ENCODE measurements at places on chromosomes 1 and 21.

DNA sequence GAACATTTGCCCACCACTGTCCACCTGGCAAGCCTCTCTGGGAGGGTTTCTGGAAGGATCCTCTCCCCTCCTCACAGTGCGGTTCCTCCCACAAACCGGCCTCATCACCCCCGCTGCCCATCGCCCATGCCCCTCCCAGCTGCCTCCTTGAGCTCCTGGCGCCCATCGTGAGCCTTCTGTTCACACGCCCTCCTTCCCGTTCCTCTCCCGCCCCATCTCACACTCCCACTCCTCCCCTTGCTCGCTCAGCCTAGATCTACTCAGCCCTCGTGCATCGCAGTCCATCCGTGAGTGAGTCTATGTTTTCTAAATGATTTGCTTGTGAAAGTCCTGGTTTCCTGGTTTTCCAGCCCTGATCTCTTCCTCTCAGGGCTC, 119.1 kb upstream of the C1orf174 start:
- no peak for DNase-seq

- DNase-seq = no peak
Observed at GRCh38 chr1:109765483-109765815, 1.7 kb upstream of the EPS8L3 start.

- DNase-seq = peak; percentile 65
Observed at GRCh38 chr1:159177272-159177907, 6.0 kb downstream of the CADM3 start.

DNA sequence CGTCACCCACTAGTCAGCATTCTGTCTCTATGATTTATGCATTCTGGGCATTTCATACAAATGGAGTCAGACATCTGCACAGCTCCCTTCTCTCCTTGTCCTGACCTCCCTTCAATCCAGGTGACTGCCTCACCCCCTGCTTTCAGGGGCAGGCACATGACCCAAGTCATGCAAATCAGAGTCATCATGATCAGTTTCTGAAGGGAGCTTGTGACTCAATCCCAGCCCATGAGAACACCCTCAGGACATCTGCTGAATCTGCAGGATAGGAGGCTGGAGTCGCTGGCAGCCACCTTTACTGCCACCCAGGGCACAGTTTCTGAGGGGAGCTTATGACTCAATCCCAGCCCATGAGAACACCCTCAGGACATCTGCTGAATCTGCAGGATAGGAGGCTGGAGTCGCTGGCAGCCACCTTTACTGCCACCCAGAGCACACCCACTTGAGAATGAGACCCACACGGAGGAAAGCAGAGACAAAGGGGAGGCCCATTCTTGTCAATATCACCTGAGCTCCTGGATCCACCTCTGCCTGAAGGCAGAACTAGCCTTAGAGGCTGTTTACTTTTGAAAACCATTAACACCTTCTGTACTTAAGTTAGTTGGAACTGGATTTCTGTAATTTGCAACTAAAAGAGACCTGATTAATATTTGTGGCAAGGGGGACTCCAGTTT, 62.3 kb upstream of the SLC25A33 start:
- DNase-seq = no peak

GRCh38 chr21:32448803-32449594, 36.5 kb downstream of the EVA1C start:
- DNase-seq = no peak

- DNase-seq = no peak
Observed at GRCh38 chr1:33369081-33369480, 48.2 kb upstream of the A3GALT2 start.

- DNase-seq = peak; percentile 32
Observed at GRCh38 chr1:230141021-230141648, 74.1 kb downstream of the GALNT2 start.

- DNase-seq = no peak
Observed at GRCh38 chr1:38029081-38029681, 16.6 kb downstream of the UTP11 start.

DNA sequence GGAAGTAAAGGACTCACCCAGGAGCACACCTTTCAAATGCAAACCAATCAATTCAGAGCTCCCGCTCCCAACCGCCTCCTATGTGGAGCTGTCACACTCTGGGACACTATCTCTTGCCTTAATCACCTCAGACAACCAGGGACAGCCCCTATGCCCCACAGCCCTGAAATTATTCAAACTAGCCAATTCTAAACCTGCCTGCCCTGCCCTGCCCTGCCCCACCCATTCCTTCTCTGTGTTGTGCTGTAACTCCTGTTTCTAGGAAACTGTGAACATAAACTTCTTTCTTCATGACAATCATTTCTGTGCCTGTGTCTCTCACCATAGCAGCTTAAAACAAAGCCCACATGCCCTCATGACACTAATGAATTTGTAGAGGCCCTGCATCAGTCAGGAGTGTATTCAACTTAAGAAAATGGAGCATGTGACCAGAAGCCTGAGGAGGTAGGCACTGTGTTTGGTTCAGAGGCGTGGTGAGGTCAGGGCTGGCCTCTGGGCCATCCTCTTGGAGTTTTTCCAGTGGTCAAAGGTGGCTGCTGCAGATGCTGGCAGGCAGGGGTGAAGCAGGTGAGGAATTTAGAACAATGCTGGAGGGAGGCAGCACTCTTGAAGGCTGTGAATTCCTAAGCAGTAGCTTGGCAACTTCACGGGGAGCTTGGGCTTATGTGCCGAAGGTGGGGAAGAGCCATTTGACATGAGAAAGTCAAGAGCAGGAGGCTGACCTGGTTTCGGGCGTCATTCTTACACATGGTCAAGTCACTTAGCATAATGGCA, 74.5 kb downstream of the RHOU start:
- DNase-seq = no peak

DNA sequence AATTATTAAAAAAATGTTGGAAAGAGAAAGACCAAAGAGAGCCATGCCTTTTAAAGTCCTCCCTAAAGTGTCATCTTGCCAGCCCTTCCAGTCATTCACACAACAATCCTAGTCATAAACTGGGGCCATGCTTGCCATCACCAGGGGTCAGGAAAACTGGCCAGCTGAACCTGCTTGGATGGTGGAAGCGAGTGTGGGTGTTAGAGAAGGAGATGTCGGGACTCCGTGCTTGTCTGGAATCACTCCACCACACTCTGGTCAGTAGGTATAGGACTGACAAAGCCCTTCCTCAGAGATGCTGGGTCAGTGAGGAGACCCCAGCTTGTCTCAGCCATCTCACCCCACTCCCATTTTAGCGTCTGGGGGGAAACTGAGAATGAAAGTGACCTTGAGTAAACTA, 3.3 kb upstream of the HAPLN2 start:
- DNase-seq = no peak

- DNase-seq = no peak
Observed at GRCh38 chr21:42708107-42708506, 54.7 kb downstream of the PDE9A start.

- no peak for DNase-seq
Observed at GRCh38 chr21:30689822-30690221, 28.8 kb downstream of the KRTAP21-3 start.

DNA sequence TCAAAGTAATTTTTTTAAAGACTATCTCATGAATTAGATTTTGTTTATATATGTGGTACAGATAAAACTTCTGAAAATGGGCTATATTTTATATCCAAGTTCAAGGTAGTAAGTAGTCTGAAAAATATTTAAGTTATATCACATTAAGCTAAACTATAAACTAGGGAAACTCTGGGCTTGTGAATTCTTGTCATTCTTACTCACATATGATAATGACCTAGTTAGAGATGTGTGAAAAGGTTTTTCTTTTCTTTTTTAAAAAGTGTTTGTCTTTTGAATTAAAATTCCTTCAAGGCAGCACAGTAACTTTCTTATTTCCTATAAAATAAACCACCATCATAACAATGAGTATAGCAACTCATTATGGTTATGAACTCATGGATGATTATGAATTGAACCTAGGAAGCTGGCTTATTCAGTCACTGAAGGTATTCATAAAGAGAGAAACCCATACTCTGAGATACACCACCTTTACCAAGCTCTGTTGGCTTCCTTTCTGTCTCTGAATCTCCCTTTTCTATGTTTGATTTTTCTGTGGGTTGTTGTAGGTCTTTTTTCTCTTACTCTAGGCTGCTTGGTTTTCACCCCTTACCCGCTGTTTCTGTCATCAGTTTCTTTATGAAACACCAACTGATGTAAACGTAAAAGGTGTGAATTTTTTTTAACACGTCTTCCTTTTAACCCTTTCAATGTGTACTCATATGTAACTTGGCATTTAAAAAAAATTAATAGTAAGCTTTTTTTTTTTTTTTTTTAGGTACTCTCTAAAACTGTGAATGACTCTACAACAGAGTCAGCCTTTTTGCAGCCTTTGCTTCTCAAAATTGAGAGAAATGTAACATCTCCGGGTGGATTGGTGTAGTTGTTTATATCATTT, 25.2 kb downstream of the IL12RB2 start:
- no peak for DNase-seq

DNA sequence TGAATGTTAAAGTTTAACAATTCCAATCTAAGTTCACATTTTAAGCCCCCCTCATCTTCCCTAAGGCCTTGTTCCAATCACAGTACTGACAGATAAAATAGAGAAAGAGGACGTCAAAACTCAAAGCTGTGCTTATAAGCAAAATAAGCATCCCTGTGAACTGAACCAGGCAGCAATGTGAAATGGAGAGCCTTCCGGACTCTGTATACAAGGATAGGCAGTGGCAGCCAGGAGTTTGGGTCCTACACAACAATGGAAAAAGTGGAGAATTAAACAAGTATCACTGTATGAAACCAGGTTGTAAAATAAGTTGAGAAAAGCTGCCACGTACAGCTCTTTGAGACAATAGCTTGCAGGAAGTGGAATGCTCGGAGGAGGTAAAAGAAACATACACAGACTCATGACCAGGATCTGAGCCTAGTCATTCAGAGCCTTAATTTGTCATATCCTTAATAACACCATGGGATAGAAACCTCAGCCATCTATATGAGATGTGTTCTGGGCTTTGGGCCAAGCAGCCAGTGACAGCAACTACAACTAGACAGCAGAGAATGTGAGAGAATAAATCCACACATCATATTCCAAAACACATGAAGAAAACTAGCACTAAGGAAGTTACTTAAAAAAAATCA, 55.2 kb upstream of the PALMD start:
- peak; percentile 29 for DNase-seq

GRCh38 chr1:230375780-230376179, 50.4 kb downstream of the PGBD5 start:
- DNase-seq = no peak

DNA sequence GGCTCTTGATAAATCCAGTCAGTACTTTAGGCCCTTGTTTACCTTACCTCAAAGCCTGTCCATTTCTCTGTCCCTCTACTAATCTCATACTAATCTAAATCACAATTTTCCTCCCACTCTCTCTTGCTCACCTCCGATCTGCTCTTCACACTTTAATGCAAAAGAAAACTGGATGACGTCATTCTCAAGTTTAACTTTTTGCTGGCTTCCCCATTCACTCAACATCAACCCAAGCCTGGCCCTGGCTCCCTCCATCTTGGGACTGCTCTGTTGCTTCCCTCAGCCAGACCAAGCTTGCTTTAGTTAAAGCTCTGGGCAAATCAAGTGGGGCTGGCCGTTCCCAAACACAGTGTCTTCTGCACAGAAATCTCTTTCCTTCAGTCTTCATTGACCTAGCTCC, 29.7 kb downstream of the COA6 start:
- no peak for DNase-seq

DNA sequence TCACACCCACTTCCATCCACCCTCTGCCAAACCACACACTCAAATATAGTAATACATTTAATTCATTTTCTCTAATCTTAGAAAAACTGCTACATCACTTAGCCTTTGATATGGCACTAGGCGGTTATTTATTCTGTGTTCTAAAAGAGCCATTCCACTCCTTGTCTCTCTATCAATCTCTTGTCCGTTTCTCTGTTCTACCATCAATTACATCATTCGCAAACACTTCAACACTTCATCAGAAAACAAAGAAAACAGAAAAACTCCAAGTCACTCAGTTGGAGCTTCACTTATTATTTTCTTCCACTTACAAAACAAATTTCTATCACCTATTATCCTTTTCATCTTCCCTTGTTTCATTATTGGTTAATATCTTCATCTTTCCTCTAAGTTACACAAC, 1523.0 kb downstream of the KCNT2 start:
- no peak for DNase-seq

DNA sequence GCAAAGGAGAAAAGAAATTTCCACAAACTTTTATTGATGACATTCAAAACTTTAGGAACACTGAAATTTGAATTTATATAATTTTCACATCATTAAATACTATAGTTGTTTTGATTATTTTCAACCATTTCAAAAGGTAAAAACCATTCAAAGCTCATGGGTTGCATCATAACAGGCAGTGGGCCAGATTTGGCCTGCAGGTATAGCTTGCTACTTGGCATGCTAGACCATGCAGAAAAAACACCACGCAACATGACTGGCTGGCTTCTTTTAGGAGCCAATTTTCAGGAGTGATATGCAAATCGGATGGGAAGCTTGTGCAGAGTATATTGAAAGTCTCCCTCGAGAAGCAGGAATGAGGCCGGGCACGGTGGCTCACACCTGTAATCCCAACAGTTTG, 144.8 kb downstream of the GLUL start:
- DNase-seq = no peak

- no peak for DNase-seq
Observed at GRCh38 chr1:224564454-224565084, 51.5 kb upstream of the CNIH3 start.

- no peak for DNase-seq
Observed at GRCh38 chr1:18526436-18527275, 45.9 kb downstream of the KLHDC7A start.

GRCh38 chr1:244065960-244066388, 14.9 kb downstream of the ZBTB18 start:
- DNase-seq = peak; percentile 53

DNA sequence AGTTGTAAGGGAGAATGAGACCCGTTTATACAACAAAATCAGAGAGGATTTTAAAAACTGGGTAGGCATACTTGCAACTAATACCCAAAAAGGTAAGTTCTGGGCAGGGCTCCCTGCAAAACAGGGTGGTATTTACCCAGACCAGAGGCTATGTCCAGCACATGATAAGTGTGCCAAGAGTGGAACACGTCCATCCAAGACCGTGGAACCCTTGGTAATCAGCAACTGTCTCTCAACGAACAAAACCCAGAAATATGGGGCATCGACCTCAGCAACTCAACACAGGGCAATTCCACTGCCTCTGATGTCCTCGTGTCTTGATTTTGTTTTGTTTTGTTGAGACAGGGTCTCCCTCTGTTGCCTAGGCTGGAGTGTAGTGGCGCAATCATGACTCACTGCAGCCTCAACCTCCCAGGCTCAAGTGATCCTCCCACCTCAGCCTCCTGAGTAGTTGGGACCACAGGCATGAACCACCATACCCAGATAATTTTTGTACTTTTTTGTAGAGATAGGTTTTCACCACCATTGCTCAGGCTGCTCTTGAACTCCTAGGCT, 26.7 kb upstream of the MX1 start:
- DNase-seq = no peak

GRCh38 chr1:9561429-9561828, 22.2 kb downstream of the SLC25A33 start:
- DNase-seq = peak; percentile 58

DNA sequence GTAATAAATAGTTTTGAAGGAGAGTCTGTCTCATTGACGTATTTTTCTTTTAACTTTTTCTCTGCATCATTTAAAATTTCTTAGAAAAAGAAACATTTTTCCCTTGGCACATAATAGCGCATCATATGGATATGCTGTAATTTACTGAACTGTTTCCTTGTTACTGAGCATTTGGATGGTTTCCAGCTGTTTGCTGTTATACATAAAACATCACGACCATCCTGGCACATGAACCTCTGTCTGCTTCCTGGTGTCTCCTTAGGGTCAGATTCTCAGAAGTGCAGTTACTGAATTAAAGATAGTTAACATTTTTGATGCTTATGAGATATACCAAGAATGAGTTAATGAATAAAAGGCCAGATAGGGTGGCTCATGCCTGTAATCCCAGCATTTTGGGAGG, 67.2 kb downstream of the BACE2 start:
- DNase-seq = no peak
